ENCODE measurements at places on chromosomes 13 and 19.

DNA sequence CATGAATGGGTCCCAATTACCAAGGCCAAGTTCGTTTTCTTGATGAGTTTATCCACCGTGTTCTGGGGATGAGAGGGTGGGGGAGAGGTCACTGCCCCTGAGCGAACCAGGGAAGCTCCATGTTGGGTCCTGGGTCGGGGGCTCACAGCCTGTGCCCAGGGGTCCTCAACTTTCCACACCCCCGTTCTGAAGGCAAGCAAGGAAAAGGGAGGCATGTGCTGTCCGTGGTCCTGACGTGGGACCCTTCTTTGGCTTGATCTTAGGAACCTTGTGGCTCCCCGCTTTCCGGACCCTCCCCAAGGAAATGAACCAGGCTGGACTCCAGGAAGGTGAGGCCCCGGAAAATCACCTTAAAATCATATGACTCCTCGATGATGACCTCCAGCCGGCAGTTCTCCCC is 18.2 kb upstream of the MEIS3 start:
- DNase-seq: no peak

GRCh38 chr19:32232449-32232848 is 113.0 kb upstream of the ZNF507 start:
- no peak for DNase-seq

DNA sequence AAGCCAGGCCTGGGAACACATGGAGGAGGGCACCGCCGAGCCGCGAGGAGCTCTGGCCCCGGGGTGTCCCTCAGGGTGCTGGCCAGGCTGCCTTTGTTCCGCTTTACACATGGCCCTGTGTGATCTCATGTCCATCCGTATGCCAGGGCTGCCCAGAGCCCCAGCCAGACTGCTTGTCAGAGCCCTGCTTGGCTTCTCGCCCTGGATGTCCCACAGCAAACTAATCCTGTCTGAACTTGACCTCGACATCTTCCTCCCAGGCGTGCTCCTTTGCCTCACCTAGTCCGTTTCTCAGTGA is 14.3 kb downstream of the BCKDHA start:
- DNase-seq: no peak

- DNase-seq: peak; percentile 49
Measured at GRCh38 chr13:98478189-98479129, 98.4 kb downstream of the STK24 start.

DNA sequence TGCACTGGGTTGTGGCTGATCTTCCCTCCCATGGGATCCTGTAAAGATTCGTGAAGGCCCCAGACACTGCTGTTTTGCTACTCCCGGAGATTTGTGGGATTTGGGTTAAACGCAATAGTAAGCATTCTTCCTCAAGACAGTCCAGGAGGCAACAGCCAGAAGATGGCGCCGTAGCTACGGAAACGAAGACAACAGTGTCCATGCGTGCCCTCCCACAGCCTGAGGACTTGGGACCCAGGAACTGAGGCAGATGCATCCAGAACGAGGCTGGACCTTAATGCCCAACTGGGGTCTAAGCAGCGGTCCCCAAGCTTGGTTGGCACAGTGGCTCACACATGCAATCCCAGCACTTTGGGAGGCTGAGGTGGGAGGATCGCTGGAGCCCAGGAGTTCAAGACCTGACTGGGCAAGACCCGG is 57.6 kb upstream of the ZNF507 start:
- no peak for DNase-seq

GRCh38 chr13:75469047-75469446 is 12.9 kb downstream of the TBC1D4 start:
- DNase-seq: no peak

DNA sequence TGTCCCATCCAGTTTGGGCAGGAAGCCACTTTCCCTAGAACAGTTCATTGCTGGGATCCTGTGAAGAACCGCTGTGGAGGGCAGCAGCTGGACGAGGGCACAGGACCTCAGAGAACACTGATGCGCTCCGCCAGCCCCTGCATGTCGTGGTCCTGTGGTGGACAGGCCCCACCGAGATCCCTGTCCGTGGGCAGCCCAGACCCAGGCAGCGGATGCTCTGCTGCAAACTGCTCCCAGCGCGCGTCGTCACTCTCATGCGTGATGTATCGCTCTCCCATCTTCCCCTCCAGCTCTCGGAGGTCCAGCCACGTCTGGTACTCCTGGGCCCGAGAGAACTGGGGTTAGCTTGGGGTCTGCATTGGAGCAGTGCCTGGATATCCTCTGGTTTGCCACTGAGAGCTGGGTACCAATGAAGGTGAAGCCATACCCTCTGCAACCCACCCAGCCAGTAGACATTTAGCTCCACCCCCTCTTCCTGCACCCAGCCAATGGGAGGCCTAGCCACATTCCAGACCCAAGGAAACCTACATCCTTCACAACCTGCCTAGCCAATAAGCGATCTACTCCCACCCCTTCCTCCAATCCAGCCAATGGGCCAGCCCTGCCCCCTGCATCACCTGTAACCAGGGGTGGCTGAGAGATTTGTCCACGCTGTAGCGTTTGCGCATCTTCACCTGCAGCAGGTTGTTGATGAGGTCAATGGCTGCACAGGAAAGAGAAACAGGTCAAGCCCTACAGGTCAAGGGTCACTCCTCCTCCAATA is 13.6 kb upstream of the DACT3 start:
- no peak for DNase-seq

DNA sequence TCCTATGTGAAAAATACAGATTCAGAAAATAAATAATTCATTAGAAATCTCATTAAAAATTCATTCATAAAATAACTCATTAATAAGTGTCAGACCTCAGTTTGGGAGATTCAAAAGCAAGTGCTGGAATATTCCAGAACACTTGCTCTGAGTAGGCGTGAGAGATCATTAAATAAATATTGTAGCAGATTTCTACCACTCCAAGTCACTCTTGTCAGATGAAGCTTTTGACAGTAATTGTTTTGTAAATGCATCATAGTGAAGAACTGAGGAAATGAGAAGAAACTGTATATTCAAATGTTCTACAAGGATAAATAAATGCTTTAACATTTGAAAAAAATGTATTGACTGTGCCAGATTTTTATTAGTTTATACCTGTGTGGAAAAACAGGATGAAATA is 1228.1 kb downstream of the SLITRK1 start:
- no peak for DNase-seq

DNA sequence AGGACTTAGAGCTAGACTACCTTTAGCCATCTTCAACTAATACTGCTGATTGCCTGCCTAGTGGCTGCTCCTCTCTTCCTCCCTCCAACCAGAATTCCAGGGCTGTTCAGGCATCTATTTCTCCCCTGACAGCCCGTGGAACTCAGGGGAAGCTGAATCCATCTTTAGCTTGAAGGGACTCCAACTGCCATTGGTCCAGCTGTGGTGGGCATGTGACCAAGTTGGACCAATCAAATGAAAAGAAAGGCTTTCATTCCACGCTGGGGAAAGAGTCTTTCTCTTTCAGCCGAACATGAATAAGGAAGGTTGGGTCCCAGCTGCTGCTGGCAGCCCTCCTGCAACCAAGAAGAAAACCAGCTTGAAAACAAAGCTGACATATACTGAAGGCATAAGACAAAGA is 168.5 kb upstream of the OBI1 start:
- DNase-seq: no peak

GRCh38 chr13:52599848-52600603 is 42.2 kb upstream of the HNRNPA1L2 start:
- peak; percentile 73 for DNase-seq

- no peak for DNase-seq
Measured at GRCh38 chr13:49132479-49133002, 87.6 kb upstream of the MLNR start.

- DNase-seq: no peak
Measured at GRCh38 chr19:16076958-16077611, 790 bp downstream of the TPM4 start.

- DNase-seq: no peak
Measured at GRCh38 chr13:23790577-23791170, 98.5 kb downstream of the MIPEP start.

- no peak for DNase-seq
Measured at GRCh38 chr13:30094015-30094414, 213.3 kb downstream of the KATNAL1 start.

GRCh38 chr13:77267362-77267761 is 59.5 kb downstream of the MYCBP2 start:
- DNase-seq: no peak

GRCh38 chr13:110615005-110615321 is 382 bp upstream of the NAXD start:
- DNase-seq: no peak

DNA sequence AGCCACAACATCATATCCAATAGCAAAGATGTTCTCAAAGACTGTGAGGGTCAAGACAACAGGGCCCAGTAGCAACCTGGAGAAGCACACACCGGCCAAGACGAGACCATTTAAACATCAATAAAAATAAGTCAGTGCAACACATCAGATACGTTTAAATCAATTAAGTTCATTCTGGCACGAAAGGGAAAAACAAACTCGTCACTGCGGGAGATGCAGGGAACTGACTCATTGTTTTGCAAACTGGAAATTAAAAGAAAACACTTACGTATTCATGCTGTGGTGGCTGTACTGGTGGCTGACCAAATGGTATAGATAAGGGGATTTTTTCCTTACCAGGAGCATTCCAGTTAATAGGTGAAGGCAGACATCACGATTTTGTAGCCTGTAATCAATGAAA is 26.3 kb upstream of the SLC15A1 start:
- DNase-seq: no peak

DNA sequence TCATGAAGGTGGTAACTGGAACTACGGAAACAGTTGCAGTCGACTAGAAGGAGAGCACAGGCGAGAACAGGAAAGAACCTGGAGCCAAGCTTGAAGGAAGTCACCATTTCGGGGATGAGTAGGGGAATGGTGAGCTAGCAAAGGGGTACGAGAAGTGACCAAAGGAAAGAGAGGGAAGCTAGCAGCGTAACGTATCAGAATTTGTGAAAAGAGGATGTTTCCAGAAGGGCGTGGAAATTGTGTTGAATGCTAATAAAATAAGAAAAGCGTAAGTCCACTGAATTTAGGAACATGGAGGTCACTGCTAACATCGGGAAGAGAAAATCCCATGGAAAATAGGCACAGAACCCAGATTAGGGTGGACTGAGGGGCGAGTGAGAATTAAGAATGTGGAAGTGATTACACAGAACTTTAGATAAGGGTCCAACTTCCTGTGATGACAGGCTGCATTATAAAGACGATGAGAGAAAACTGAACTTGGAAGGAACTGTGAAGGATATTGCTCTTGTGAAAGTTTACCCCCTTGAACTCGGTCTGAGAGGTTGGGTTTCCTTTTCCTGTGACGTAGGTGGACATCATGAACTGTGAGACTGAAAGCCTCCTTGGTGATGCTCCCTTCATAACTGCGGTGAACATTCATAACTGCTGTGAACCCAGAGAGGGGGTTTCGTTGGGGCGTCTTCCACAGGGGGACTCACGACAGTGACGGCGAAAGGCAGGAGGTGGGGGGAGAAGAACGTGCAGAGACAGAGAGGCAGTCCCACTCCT is 2.0 kb upstream of the FFAR2 start:
- no peak for DNase-seq

DNA sequence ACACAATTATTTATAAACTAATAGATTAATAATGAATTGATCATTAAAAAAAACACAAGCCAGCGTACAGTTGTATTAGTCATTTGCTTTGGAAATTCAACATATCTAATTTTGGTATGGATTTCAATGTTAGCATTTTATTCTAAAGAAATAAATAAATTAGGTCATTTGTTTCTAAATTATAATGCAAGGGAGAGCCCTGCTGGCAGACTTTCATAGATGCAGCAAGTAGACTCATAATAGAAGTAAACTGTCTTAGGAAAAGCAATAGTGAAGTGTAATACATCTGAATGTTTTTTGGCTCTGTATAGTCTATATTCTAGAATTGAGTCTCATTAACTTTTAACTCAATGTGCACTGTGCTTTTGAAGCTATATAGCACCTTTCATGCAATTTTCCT is 982.4 kb upstream of the MIR17HG start:
- DNase-seq: no peak

DNA sequence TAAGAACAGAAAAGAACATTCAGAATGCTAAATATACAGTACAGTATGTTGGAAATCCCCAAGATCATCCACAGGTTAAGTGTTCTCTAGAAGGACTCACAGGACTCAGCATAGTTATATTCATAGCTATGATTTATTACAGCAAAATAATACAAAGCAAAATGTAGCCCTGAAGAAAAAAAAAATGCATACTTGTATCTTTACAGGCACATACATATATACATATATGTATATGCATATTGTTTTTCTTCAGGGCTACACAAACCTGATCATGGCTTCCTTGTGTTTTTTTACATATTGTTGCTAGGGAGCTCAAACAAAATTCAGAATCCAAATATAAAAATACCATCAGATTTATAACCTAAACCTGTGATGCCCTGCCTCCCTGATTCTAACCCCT is 78.5 kb downstream of the TUBA3C start:
- DNase-seq: no peak

GRCh38 chr13:78430166-78430791 is 173.1 kb downstream of the POU4F1 start:
- DNase-seq: no peak

GRCh38 chr13:113322043-113322461 is 25.0 kb downstream of the LAMP1 start:
- DNase-seq: no peak

DNA sequence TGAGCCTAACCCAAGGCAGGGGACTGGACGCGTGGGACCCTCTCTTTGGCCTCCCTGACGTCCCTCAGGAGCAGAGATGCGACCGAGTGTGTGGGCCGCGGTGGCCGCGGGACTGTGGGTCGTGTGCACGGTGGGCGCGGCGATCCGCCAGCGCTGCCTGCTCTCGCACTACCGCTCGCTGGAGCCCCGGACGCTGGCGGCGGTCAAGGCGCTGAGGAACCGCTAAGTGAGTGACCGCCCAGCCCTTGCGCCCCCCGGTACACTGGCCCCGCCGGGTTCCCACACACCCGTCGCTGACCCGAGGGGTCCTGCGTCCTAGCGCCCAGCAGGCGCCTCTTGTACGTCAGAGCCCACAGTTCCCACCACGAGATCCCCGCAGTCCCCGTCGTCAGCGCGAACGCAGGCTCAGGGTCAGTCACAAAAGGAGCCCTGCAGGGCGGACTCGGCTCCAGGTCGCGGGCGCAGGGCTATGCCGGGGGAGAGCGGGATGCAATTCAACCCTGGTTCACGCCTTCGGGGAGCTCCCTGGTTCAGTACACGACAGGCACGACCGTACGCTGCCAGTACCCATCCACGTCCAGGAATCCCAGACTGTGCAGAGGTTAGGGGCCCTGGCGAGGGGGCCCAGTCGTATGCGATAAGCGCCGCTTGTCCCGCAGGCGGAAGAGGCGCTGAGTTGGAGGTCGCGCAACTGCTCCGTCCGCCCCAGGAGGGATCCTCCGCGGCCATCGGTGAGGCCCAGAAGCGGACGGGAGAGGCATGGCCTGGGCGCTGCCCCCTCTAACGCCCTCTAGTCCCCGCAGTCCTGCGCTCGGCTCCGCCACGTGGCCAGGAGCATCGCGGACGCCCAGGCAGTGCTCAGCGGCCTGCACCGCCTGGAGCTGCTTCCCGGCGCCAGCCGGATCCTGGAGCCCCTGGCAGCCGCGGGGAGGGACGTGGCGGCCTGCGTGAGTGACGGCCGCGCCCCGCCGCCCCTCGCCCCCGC is 3.6 kb upstream of the IFNL2 start:
- DNase-seq: no peak
